Amniotic stem cell (primary cell): ENCODE measurements at places on chromosomes 1 and 21.
A peak's percentile ranks its signal among the peaks of the same experiment; 100 is the strongest.

DNA sequence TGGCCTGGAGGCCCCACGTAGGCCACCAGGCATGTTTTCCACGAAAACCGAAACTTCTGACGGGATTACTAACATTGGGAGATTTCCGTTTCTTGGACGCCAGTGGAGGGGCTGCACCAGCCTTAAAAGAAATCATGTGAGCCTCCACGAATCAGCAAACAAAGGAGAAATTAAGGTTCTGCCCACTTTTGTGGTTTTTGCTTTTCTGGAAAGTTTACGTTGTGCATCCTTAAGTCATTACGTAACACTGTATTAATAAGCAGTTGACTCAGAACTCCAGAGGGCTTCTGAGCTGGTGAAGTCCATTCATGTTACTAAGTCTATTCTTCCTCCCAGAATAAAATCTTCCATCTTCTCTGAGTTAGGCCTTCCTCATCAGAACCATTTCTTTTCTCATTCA is 168.5 kb downstream of the PSMG1 start:
- DNase-seq = peak; percentile 90

- DNase-seq = no peak
Observed at GRCh38 chr1:46487818-46488218, 1.8 kb upstream of the DMBX1 start.

- DNase-seq = no peak
Observed at GRCh38 chr1:203187304-203187685, 791 bp upstream of the CHI3L1 start.

- DNase-seq = no peak
Observed at GRCh38 chr1:169044296-169044695, 62.2 kb upstream of the ATP1B1 start.

DNA sequence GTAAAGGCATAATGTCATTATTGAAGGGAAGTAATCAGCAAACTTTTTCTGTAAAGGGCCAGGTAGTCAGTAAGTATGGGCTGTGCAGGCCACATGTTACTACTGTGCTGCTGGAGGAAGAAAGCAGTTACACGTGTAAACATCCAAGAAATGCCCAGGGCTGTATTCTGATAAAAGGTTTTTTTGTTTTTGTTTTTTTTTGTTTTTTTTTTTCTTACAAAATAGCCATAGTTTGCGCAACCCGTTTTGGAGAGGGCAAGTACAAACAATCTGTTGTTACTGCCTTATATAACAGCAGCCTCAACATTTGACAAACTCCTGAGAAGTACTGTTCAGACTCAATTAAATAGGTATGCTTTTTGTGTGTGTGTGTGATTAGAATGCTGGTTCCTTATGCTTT is 26.7 kb upstream of the MTMR11 start:
- no peak for DNase-seq
